ENCODE measurements at places on chromosomes 12 and 14. TPM values are rescaled to one million over a fixed set of nuclear protein-coding genes. Genes with fewer than 3 reads are reported as not detected.

- H3K27me3 ChIP-seq = no peaks in the 10 kb centered on the region
- H3K27ac ChIP-seq = no peak overlapping the region
- no peak overlapping the region for H3K4me3 ChIP-seq
These were observed 357.3 kb upstream of the MIS18BP1 start for GRCh38 chr14:45610318-45610717.

The ADCY4 gene
- 0.07 TPM for total RNA-seq

DNA sequence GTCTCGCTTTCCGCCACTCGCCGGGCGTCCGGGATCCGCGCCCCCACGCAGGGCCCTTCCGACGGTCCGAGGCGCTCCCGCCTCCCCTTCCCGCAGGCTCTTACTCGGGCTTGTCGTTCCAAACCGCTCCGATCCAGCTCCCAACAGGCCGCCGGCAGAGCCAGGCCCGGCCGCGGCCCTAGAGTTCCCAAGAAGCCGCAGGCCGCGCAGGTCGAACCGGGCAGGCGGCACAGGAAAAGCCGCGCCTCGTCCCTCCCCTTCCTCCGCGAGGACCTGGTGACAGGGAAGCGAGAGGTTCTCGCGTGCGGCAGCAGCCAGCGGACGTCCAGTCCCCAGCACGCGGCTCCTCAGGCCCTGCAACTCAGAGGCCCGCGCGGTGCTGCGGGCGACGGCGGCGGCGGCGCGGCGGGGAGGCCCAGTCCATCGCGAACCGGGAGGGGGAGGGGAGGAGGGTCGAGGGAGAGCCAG, 272 bp downstream of the HECTD1 start:
- H3K4me1 ChIP-seq = peaks cover 6% of the 10 kb centered on the region
- no peak for DNase-seq
- H3K4me3 ChIP-seq = peak overlapping the region; percentile 63
- H3K36me3 ChIP-seq = peaks cover 26% of the 10 kb centered on the region
- H3K27me3 ChIP-seq = no peaks in the 10 kb centered on the region
- peak overlapping the region; percentile 99 for H3K27ac ChIP-seq

The TSPAN9 gene
- 0.60 TPM for total RNA-seq

The KLRK1 gene
- 0.09 TPM for total RNA-seq

DNA sequence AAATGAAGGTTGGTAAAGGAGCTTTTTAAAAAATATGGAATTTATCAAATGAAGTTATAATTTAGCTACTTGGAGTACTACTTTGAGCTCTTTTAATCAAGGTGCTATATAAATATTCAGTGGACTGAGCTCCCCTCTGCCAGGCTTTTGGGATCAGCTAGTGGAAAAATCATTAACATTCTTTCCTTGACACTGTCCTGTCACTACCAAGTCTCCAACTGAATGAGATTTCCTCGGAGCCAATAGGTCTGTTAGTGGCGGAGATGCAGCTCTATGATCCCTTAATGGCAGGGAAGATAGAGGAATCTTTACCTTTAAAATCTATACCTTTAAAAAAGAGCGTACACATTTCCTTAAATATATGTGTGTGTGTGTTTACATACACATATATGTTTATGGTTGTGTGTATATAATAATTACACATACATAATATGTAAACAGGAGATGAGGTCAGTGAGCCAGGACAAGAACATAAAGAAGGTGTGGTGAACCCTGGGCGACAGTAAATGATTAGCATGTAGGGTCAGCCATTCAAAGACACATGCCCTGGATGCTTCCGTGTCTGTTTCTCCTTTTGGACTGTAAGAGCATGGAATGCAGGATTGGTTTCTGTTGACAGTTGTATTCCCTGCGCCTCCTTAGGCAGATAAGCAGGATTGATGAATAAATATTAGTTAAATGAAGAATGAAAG, 47.7 kb upstream of the ATP2A2 start:
- no peak overlapping the region for H3K27ac ChIP-seq
- H3K36me3 ChIP-seq = no peaks in the 10 kb centered on the region
- no peak overlapping the region for H3K4me3 ChIP-seq
- no peak for DNase-seq
- H3K4me1 ChIP-seq = no peaks in the 10 kb centered on the region
- H3K27me3 ChIP-seq = no peaks in the 10 kb centered on the region

DNA sequence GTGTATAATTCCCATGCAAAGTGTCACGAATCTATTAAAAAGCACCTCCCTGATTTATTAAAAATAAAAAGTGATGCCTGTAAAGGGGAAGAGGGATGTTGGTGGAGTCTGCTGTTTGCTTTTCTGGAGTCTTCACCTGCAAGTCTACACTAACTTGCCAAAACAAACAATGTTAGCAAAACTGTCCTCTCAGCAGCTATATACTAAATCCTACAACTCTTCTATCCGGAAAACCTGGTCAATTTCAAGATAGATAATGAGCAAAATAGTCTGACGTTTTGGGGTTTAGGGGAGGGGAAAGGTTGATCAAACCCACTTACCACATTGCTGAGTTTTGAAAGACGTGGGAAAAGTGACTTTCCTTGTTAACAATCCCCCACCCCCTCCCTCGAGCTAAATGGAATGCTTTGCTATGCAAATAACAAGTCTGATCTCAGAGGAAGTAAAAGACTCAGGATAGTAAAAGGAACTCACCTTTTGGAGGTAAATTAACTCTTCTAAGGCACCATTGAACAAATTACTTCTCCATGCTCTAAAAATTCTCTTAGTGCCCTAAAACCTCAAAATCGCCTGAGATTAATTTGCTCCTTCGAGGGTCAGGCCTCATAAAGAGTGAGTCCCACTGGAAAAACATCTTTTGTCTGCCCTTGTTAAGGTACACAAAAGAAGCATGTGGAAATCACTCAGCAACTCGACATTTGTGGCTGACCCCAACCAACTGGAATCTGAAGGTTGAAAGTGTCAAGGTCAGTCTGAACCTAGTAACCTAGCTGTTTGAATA, 13.5 kb downstream of the BMP4 start:
- H3K27me3 ChIP-seq = no peaks in the 10 kb centered on the region
- no peak for DNase-seq
- no peak overlapping the region for H3K4me3 ChIP-seq
- H3K36me3 ChIP-seq = no peaks in the 10 kb centered on the region
- H3K27ac ChIP-seq = no peak overlapping the region

GRCh38 chr14:104436047-104436591, 143.4 kb upstream of the C14orf180 start:
- no peak overlapping the region for H3K4me3 ChIP-seq
- peak; percentile 23 for DNase-seq
- H3K4me1 ChIP-seq = no peaks in the 10 kb centered on the region
- H3K27me3 ChIP-seq = peaks cover 1% of the 10 kb centered on the region
- H3K36me3 ChIP-seq = no peaks in the 10 kb centered on the region
- no peak overlapping the region for H3K27ac ChIP-seq

The SLCO1B1 gene
- not detected for total RNA-seq

DNA sequence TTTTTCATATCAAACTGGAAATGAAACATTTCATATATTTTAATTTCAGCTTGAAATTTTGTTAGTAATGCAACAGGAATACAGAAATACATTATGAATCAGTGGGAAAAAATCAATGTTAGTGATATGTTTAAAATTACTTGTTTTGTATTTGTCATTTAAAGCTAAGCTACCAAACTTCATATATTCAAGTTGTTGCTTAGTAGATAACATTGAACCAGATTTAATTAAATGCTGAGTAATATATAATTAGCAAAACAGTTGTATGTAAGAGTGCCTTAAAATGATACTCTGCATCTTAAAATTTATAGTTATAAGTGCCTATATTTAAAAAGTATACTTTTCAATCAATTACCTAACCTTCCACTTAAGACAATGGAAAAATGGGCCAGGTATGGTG, 5.0 kb downstream of the CHURC1 start:
- H3K4me1 ChIP-seq = peaks cover 3% of the 10 kb centered on the region
- peaks cover 15% of the 10 kb centered on the region for H3K36me3 ChIP-seq
- H3K27me3 ChIP-seq = no peaks in the 10 kb centered on the region
- H3K4me3 ChIP-seq = no peak overlapping the region

DNA sequence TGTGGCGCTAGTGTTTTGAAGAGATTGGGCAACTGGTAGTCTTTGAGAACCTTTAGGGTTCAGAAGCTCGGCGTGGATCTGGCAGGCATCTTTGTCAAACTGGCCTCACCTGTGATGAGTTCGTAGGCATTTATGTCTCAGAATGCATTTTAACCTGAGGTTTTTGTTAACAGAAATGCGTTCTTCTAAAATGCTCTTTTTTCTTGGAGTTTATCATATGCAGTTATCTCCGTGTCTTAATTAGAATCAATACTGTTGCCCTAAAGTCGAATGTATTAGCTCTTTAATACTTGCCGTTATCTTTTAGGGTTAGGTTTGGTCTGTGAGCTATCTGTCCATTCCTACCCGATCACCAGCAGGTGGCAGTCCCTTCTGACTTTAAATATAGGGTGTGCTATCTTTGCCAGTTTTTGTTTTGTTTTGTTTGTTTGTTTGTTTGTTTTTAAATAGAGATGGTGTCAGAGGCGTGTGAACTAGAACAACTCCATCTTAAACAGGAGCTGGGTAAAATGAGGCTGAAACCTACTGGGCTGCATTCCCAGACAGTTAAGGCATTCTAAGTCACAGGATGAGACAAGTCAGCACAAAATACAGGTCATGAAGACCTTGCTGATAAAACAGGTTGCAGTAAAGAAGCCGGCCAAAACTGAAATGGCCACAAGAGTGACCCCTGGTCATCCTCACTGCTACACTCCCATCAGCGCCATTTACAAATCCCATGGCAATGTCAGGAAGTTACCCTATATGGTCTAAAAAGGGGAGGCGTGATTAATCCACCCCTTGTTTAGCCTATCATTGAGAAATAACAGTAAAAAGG, 1.4 kb downstream of the ATF1 start:
- DNase-seq = peak; percentile 42
- peak overlapping the region; percentile 84 for H3K4me3 ChIP-seq
- H3K27ac ChIP-seq = peak overlapping the region; percentile 99

The IL23A gene
- 12.5 TPM for total RNA-seq

The SLC2A14 gene
- 7.4 TPM for total RNA-seq

The ARL1 gene
- 68.5 TPM for total RNA-seq

GRCh38 chr14:102821252-102821651, 44.0 kb downstream of the TRAF3 start:
- no peak overlapping the region for H3K27ac ChIP-seq
- no peaks in the 10 kb centered on the region for H3K36me3 ChIP-seq
- H3K4me1 ChIP-seq = peaks cover 14% of the 10 kb centered on the region
- H3K4me3 ChIP-seq = no peak overlapping the region

DNA sequence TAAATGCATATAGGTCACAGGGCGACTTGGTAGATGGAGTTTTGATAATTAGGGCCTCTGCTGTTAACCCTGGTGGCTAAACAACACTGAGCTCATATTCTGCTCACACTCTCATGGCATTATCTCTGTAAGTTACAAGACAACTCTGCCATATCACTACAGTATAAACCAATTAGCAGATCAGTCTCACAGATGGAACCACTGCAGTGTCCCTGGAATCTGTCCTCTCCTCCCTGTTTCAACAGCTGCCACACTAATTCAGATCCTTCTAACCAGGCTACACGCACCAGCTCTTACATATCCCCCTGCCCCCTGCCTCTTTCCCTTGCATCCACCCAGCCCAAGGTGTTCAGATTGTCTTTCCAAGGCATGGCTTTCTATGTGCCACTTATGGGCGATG, 161.0 kb upstream of the RMST start:
- no peaks in the 10 kb centered on the region for H3K27me3 ChIP-seq
- no peak overlapping the region for H3K27ac ChIP-seq
- no peak overlapping the region for H3K4me3 ChIP-seq
- no peak for DNase-seq
- no peaks in the 10 kb centered on the region for H3K36me3 ChIP-seq

The LMO3 gene
- total RNA-seq = 0.40 TPM

DNA sequence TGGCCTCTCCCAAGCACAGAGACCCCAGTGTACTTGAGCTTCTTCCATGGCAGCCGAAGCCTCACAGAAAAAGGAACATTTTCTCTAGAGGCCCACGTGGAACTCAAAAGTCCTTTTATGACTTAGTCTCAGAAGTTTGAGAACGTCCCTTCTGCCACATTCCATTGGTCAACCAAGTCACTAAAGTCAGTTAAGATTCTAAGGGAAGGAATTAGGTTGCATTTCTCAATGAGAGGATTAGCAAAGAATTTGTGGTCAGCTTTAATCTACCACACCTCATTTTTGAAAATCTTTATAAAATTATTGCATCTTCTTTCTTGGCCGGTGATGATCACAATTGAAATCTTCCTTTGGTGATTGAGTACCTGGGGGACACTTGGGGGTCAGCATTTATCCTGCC, 279.9 kb upstream of the TBX3 start:
- peaks cover under 1% of the 10 kb centered on the region for H3K27me3 ChIP-seq
- no peaks in the 10 kb centered on the region for H3K36me3 ChIP-seq
- H3K4me1 ChIP-seq = no peaks in the 10 kb centered on the region
- no peak overlapping the region for H3K27ac ChIP-seq

DNA sequence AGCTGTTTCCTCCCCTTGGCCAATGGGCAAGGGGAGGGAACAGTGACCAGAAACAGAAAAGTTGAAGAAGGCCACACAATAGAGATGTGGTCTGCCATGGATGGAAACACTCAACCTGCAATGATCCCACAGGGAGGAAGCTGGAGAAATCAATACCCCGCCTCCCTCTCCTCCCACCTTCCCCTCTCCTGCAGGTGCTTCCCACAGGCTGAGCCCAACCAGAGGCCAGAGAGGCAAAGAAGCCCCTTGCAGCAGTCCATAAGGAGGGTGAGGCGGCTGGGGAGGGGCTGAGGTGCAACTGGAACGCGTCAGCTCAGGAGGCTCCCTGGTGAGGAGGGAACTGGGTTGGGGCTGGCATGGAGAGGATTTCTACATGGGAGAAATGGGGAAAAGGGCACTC, 84.0 kb downstream of the RNF34 start:
- no peak overlapping the region for H3K27ac ChIP-seq
- H3K4me3 ChIP-seq = no peak overlapping the region
- peaks cover 11% of the 10 kb centered on the region for H3K4me1 ChIP-seq
- no peaks in the 10 kb centered on the region for H3K27me3 ChIP-seq

The PTPRR gene
- total RNA-seq = 8.8 TPM

- H3K4me3 ChIP-seq = no peak overlapping the region
- no peaks in the 10 kb centered on the region for H3K36me3 ChIP-seq
- no peak for DNase-seq
- no peak overlapping the region for H3K27ac ChIP-seq
- no peaks in the 10 kb centered on the region for H3K27me3 ChIP-seq
- no peaks in the 10 kb centered on the region for H3K4me1 ChIP-seq
These were observed 19.5 kb upstream of the CDK17 start for GRCh38 chr12:96419576-96420276.

GRCh38 chr14:90509403-90509802, 112.6 kb downstream of the CALM1 start:
- H3K4me1 ChIP-seq = peaks cover 11% of the 10 kb centered on the region
- H3K4me3 ChIP-seq = no peak overlapping the region
- H3K36me3 ChIP-seq = no peaks in the 10 kb centered on the region
- no peak for DNase-seq
- peaks cover 17% of the 10 kb centered on the region for H3K27me3 ChIP-seq
- H3K27ac ChIP-seq = no peak overlapping the region

- no peak overlapping the region for H3K27ac ChIP-seq
- peaks cover 48% of the 10 kb centered on the region for H3K27me3 ChIP-seq
- no peak overlapping the region for H3K4me3 ChIP-seq
These were observed 79.3 kb upstream of the FZD10 start for GRCh38 chr12:130083002-130083401.

The CARMIL3 gene
- total RNA-seq = 0.11 TPM

GRCh38 chr12:93407054-93407962, 29.6 kb downstream of the NUDT4 start:
- no peak overlapping the region for H3K4me3 ChIP-seq
- no peaks in the 10 kb centered on the region for H3K4me1 ChIP-seq
- DNase-seq = no peak

GRCh38 chr12:108777156-108777555, 45.8 kb upstream of the CORO1C start:
- peaks cover 6% of the 10 kb centered on the region for H3K4me1 ChIP-seq
- no peak overlapping the region for H3K4me3 ChIP-seq
- no peaks in the 10 kb centered on the region for H3K36me3 ChIP-seq

- peak; percentile 8 for DNase-seq
- no peak overlapping the region for H3K27ac ChIP-seq
- H3K4me1 ChIP-seq = no peaks in the 10 kb centered on the region
- no peaks in the 10 kb centered on the region for H3K27me3 ChIP-seq
- H3K36me3 ChIP-seq = no peaks in the 10 kb centered on the region
These were observed 120.2 kb downstream of the EMP1 start for GRCh38 chr12:13316587-13317246.
